ENCODE measurements at places on chromosomes 11 and 22. TPM values are rescaled to one million over a fixed set of nuclear protein-coding genes. Genes with fewer than 3 reads are reported as not detected.

The DEUP1 gene
- not detected for total RNA-seq

The FOXR1 gene
- total RNA-seq: not detected

The SCO2 gene
- 5.1 TPM for total RNA-seq

The CRYBB3 gene
- not detected for total RNA-seq

The PACSIN3 gene
- 30.6 TPM for total RNA-seq

The TST gene
- 47.9 TPM for total RNA-seq

The OR51B2 gene
- total RNA-seq: not detected

The DDTL gene
- 1.7 TPM for total RNA-seq

The KCTD14 gene
- total RNA-seq: 1.4 TPM
